GM10248 (cell line): ENCODE measurements at places on chromosomes 12 and 14.
A peak's percentile ranks its signal among the peaks of the same experiment; 100 is the strongest.

GRCh38 chr14:105425823-105426247 lies 6.2 kb downstream of the MTA1 start:
- no peak for DNase-seq

GRCh38 chr12:117362391-117362790 lies 965 bp upstream of the NOS1 start:
- no peak for DNase-seq

DNA sequence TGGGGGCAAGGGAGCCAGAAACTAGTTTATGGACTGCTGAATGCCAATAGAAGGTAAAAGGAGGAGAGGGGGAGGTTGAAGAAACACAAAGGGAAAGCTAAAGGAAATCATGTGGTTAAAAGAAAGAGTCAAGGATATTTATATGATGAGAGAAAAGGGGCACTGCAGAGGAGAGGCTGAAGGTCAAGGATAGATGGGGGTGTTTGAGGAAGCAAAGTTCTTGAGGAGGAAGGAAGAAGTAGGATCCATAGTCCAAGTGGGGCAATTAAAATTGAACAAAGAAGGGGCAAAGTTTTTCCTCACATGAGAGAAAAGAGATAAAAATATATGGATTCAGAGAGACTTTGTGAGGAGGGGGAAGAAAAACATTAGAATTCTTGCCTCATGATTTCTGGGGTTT lies 10.1 kb upstream of the DBX2 start:
- DNase-seq, result no peak

DNA sequence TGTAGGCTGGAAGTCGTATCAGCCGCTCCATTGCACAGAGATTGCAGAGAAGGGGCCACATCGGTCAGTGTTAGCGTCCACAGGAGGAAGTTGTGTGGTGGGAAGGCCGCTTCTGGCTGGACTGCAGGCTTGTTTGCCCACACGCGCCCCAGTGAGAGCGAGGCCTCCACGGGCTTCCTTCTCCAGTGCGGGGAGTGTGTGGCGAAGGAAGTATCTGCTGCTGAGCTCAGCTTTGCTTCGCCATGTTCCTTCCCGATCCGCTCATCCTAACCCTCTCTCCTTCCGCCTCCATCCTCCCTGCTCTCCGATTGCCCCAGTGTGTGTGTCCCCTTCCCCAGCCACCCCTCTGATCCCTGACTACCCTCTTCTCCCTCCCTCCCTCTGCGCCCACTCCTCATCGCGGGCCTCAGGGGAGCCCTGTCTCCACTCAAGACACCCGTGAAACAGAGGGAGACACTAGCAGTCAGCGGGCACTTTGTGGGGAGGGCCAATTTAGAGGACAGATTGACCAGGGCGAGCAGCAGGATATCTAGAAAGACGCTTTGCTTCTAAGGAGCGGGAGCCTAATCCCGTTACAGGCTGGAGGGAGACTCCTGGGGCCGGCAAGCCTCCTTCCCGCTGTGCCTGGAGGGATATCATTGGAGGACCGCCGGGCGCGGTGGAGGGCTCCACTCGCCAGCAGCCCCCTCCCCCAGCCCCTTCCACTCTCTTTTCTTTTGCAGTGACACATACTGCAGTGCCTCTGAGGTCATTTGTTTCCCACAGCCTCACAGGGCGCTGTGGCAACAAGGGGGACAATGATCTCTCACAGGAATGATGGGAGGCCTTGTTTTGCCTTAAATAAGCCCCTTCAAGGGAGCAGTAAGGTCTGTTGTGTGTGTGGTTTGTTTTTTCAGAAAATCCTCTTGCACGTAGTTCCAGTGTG lies 428.8 kb downstream of the ZFP36L1 start:
- no peak for DNase-seq

GRCh38 chr12:52300796-52301691 lies 9.7 kb upstream of the KRT81 start:
- DNase-seq, result no peak

DNA sequence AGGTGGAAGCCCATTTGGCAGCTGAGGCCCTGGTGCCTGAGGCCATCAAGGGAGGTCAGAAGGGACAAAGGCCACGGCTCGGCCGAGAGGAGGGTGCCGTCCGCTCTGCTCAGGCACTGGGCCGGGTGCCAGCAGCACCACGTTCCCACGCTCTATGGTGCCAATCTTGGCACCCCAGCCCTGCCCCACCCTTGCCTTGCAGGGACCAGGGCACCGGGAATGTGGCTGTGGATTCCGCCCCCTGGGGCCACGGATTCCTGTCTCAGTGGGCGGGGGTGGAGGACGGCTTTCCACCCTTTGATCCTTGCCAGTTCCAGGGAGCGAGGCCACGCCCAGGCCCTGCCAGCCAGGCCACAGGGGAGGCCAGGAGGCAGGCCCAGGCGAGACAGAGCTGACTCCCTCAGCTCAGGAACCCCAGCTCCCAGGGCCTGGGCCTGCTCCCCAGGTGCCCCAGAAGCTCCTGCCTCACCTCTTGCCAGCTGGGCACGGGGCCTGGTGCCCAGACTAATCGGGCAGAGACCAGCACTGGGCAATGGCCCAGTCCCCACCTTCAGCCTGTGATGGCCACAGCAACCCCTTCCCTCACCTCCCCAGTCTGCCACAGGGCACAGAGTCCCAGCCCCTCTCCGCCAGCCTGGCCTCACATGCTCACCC lies 26.4 kb upstream of the GPR132 start:
- peak; percentile 16 for DNase-seq

DNA sequence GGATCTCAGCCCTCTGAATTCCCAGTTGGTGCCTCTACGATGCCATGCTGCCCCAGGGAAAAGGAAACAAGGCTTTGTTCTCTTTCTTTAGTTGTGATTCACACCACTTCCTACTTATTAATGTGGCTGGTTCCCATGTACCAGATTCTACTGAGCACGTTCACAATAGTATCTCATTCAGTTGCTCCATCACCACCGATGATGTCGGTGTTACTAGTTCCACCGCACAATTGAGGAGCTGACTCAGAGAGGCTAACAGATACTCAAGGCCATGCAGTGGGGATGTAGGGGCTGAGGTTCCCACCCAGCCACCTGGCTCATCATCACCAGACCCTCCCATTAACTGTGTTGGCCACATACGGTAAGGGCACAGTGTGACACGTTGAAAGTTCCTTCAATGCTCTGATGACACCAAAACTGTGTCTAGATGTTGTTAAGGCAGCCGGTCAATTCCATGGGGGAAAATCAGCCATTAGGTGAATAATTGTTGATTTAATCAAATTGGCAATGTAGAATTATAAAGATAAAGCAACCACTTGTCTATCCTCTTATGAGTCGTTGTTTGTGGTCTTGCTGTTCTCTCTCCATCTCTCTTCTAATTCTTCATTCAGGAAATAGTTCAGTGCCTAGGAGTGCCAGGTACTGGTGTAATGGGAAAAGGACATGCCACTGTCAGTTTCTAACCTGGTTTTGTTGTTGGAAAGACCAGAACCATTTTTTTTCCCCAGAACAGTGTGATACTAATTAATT lies 244.2 kb upstream of the CRY1 start:
- DNase-seq, result no peak

DNA sequence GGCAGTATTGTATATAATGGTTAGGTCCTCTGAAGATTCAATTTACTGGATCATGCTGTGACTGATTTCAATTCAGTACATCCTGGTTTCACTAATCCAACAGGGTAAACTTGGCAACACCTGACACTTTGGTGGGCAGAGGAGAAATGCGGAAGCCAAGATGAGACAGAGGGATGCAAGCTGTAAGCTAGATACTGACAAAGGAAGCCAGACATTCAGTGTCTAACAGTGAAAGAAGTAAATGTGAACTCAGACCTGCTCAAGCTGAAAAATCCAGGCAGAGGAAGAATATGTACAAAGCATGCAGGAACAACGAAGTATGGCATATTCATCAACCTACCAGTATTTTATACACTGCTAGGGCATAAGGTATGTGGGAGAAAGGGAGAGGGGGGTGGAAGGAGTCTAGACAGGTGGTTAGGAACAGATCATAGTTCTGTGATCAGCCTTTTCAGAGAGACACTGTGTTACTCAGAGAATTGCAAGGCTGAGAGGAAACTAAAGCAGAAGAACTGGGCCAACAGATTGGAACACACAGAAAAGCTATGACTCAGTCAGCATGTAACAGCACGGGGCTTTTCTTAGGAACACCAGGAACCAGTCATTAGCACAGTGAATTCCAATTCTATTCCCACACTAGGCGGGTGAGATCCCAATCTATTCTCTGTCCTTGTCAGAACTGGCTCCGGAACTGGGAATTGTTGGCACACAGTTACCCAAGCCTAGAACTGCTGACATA lies 40.3 kb downstream of the NELL2 start:
- no peak for DNase-seq

- no peak for DNase-seq
These were observed 844.6 kb downstream of the VRK1 start for GRCh38 chr14:97641827-97642226.

- no peak for DNase-seq
These were observed 1.3 kb upstream of the P3H3 start for GRCh38 chr12:6826734-6827436.

DNA sequence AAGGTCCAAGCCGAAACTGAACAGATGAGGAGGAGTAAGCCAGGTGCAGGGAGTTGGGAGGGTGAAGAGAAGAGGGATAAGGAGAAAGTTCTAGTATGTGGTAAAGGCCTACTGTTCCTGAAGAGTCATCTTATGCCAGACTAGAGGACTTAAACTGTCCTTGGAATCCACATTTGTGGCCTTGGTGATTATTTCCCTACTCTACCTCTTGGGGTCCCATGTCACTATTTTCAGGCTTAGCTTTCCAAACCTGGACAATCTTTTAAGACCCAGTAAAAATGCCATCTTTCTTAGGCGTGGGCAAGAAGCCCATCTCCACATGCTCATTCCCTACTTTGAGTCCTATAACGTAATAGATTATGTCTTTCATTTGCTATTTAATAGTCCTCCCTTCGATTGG lies 40.1 kb upstream of the CRY1 start:
- DNase-seq, result no peak
